CD4-positive, alpha-beta T cell treated with Interleukin-4 for 4 hours (primary cell): ENCODE measurements at places on chromosomes 2 and 18.

GRCh38 chr18:50320719-50321118 is 33.2 kb upstream of the CXXC1 start:
- no peak for DNase-seq

- DNase-seq, result no peak
These were observed 481 bp downstream of the BCL11A start for GRCh38 chr2:60552851-60553494.

DNA sequence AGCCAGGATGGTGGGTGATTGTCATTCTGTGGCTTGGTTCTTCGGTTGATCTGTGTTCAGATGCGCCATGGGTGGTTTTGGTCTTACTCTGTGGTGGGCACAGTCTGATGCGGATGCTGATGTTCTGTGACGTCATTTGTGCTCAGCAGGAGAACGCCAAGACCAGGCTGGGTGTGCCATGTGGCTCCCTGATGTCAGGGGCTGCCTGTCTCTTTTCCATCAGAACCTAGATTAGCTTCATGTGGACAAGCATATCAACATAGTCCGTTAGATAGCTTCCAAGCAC is 100.6 kb upstream of the ARL4C start:
- DNase-seq, result no peak

GRCh38 chr2:28949617-28950305 is 31.3 kb upstream of the TOGARAM2 start:
- DNase-seq, result no peak

DNA sequence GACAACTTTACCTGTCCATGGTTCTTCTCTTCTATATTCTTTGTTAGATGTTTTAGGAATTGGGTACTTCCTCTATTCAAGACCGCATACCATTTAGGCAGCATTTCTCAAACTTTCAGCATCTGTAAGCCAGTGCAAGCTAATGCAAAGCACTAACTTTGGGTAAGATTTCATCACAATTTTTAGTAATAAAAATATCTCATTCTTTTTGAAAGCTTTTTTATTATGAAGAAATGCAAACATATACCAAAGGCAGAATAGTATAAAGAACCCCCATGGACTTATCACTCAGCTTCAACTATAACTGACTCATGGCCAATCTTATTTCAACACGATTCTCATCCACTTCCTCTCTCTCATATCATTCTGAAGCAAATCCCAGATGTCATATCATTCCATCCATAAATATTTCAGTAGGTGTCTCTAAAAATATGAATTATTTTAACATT is 32.9 kb downstream of the INO80C start:
- no peak for DNase-seq

DNA sequence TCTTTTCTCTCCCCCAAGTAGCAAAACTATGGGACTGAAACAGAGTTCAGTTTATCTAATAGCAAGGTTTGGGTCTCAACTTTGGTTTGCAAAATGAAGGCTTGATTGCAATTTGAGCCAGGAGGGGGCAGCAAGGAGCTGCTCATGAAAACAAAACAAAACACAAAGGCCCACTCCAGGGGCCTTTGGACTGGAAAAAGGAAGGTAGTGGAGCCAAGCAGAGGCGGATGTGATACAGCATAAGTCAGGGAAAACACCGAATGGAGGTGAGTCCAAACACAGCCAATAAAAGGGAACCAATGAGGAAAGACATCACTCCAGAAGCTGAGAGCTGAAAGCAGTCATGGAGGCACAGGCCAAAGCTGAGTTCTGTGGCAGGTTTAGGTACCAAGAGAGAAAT is 799.7 kb upstream of the ACVR2A start:
- peak; percentile 6 for DNase-seq

DNA sequence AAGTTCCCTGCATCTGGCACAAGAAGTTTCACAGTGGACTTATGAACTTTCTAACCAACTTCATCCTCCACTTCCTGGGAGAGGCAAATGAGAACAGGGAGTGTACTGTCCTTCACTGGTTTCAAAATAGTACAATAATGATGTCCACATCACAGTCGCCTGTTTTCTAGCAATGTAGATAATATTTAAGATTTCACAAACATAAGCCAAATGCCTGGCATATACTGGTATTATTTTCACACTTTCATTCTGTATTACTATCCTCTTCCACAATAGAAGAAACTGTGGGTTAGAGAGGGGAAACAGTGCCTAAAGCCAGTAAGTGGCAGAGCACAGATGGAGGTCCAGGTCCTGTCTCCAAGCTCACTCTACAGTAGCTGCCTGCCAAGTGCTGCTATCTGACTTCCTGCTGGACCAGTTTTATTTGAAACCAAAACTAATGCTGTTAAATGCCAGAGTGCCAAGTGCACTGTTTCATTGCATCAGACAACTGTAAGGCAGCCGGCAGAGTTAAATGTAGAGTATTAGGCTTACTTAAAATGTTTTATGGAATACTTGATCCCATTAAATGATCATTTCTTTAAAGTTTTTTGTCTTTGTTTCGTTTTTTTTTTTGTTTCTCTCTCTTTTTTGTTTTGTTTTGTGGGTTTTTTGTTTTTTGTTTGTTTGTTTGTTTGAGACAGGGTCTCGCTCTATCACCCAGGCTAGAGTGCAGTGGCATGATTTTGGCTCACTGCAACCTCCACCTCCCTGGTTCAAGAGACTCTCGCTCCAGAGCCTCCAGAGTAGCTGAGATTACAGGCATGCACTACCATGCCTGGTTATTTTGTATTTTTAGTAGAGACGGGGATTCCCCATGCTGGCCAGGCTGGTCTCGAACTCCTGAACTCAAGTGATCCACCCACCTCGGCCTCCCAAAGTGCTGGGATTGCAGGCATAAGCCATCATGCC is 15.1 kb downstream of the COBLL1 start:
- DNase-seq, result no peak

DNA sequence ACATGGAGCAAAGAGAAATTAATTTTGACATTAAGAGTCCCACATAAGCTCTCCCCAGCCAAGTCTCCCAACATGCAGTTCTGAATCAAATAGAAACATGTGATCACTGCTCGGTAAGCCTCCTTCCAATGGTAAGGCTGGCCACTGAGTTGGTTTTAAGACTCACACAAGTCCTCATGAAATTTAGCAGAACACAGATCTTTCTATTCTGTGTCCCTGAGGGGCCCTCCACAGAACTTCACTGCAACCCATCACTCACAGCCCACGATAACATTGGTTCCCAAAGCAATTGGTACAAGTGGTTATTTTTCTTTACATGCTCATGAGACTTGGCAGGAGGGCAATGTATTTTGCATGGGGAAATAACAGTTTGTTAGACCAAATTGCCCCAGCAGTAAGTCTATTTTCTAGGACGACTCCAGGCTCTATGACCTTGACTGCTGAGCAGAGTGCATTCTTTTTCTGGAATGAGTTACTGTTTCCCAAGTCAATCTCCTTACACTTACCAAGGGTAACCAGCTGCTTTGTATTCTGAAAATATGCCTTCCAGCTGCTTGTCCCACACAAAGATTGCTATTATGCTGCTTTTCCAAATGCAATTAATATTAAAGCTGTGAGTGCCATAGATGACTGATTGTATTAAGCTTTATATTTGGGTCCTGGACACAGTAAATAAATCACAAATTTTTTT is 142.3 kb upstream of the TANK start:
- DNase-seq, result no peak

- no peak for DNase-seq
These were observed 70.3 kb downstream of the CHST9 start for GRCh38 chr18:27114842-27115241.

DNA sequence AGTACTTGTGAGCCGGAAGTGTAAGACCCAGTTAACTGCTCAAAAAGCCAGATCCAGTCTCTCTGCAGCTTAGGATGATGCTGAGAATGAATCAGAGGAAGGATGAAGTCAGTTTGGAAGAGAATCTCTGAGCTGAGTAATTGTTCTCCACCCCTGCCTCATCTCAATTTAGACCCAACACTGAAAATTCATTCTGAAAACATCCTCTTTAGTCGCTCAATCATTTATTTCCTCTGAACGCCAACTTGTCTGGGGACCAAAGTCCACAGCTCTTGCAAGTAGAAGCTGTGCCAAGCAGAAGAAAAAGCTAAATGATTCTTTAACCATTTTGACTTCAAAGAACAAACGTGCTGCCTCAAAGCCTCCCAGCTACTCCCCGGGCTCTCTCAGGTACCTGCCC is 177.1 kb upstream of the KLHL29 start:
- no peak for DNase-seq

- no peak for DNase-seq
These were observed 241.1 kb downstream of the SMAD2 start for GRCh38 chr18:47689371-47689770.

DNA sequence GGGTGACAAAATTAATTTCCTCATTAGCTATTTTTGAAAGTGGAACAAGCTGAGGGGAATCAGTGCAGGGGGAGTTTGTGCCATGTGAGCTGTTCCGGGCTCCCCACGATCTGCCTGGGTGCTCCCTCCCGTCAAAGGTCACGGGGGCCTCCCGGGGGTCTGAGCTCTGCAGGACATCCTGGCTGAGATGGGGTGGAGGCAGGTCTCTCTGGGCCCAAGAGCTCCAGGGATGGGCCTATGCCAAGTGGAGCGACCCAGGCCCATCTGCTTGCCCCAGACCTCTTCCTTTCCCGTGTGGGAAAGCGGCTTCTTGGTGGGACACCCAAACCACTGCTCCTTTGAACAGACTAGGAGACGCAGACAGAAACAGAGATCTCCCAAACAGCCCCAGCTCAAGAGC is 143.3 kb upstream of the ID2 start:
- DNase-seq, result no peak

DNA sequence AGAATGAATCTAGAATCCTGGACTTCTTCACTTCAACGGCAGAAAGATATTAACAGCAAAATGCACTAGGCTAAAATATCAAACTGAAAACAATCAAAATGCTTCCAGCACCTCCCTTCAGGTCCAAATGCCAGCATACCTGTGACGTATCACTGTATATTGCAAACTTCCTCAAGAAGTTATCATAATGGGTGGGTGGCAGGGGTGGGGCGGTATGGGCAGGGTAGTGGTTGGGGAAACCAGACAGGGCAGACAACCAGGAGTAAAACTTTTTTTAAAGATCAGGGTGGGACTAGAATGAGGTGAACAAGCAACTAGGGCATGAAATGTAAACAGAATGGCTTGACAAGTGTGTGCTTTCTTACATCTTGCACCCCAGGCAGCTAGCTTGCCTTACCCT is 140.9 kb downstream of the SATB2 start:
- DNase-seq, result no peak

GRCh38 chr2:95574506-95574905 is 17.3 kb upstream of the TRIM43 start:
- DNase-seq, result no peak

DNA sequence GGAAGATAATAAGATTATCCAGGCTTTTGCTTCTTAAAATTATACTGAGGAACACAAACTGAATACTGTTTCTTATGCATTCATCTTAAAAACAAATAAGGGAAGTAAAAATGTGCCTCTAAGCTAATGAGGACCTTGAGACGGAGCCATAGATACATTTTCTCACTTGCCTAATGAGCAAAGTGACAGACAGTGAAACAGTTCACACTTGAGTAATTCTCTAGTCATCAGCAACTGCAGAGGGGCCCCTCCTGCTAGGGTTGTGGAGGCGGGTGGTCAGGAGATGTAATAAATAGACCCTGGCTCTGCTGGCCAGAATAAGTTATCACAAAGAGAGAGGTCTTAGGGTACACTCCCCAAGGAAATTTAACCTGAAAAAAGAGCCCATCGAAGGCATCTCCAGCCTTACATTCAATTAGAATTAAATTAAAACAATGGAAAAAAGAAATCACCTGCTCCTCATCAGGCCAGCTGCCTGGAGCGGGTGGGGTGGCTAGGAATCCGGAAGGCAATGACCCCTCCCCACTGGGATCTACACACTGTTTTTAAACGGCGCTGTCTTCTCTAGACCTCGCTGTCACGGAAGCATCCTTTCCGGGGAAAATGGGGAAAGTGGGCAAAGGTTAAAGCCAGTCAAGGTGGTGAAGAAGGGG is 32.6 kb upstream of the INSIG2 start:
- no peak for DNase-seq

DNA sequence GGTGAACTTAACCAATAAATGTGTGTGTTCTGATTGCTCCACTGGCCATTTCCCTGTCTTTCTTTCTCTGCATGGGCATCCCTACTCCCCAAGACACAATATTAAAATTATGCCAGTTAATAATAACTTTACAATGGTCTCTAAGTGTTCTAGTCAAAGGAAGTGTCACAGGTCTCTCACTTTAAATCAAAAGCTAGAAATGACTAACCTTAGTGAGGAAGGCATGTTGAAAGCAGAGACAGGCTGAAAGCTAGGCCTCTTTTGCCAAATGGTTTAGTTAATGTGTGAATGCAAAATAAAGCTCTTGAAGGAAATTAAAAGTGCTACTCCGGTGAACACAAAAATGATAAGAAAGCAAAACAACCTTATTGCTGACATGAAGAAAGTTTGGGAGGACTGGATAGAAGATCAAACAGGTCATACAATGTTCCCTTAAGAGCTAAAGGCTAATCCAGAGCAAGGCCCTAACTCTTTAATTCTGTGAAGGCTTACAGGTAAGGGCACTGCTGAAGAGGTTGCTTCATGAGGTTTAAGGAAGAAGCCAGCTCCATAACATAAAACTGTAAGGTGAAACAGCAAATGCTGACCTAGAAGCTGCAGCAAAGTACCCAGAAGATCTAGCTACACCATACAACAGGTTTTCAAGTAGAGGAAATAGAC is 44.0 kb upstream of the ARHGAP15 start:
- DNase-seq, result no peak

DNA sequence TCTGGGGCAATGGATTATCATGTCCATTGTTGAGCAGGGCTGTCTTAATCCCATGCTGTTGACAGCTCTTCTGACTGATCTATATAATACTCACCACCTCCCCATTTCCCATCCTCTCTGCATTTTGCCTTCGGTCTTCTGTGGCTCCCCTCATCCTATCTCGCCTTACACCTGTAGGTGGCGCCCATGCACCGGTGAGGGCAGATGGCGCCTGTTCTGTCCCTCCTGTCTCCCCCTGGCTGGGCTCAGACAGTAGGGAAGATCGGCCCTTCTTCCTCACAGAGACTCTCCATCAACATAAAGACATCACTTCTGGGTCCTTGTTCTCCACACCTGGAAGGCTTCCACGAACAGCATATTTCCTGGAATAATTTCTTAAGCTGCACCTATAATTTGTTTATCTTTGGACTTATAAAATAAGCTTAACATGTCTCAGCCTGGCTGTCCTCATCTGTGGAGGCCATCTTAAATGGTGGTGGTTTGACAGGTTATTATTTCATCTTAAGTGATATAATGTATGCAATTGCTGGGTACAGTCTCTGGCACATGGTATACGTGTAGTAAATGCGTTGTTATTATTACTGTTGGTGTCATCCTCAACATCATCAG is 10.9 kb upstream of the CDH20 start:
- no peak for DNase-seq

- no peak for DNase-seq
These were observed 12.4 kb downstream of the HS6ST1 start for GRCh38 chr2:128306081-128306930.

GRCh38 chr2:196248467-196249094 is 77.2 kb upstream of the STK17B start:
- no peak for DNase-seq

DNA sequence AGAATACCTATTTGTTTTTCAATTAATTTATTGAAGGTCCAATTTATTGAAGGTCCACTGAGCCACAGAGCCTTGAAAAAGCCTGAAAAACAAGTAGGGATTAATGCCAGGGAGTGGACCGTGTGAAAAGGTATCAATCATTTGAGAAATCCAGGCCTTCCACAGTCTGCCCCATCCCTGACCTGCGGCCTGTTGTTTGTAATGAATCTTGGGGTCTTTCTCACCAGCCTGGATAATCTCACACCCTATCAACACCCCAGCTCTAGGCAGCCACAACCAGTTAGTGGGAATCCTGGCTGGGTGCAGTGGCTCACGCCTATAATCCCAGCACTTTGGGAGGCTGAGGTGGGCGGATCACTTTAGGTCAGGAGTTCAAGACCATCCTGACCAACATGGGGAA is 47.8 kb downstream of the TNFRSF11A start:
- no peak for DNase-seq

GRCh38 chr2:238995634-238996033 is 147.7 kb downstream of the TWIST2 start:
- no peak for DNase-seq
